ENCODE measurements at places on chromosomes 7 and 10. TPM values are rescaled to one million over a fixed set of nuclear protein-coding genes. Genes with fewer than 3 reads are reported as not detected.

- DNase-seq: no peak
These were observed 5.8 kb upstream of the PDCD4 start for GRCh38 chr10:110865809-110866482.

GRCh38 chr10:133465191-133465949 lies 11.6 kb downstream of the SCART1 start:
- DNase-seq: no peak

- no peak for DNase-seq
These were observed 92.8 kb upstream of the KCND2 start for GRCh38 chr7:120180221-120180620.

DNA sequence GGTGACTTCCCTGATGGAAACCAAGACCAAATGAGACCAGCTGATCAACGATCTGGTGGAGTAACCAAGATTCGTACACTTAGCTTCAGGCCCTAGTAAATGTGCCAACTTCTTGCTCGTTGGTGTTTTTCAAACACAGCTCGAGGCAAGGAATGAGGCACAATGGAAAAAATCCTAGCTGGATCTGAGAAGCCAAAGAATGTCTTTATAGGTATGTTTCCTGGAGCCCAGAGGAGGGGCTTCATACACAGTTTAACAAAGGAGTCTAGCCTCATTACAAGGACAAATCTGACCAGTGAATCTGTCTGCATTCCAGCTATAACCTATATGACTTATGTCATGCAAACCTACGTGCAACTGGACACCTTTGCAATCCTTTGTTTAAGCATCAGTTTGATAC lies 3.7 kb downstream of the COL17A1 start:
- no peak for DNase-seq

DNA sequence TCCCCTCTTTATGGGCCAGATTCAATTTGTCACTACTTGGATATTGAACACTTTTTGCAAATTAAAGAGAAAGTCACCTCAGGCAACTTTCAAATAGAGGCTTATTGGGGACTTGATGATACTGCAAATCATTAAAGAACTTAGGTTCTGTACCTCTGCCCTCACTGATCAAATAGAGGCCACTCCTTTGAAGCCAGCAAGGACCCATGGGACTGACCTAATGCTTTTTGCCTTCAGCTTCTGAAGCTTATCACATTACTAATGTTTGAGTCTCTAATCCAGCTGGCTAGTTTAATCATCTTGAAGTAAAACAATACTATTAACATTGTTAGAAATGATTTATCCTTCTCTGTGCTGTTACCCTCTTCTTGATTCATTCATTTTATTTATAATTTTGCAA lies 93.0 kb upstream of the ZNF800 start:
- no peak for DNase-seq

DNA sequence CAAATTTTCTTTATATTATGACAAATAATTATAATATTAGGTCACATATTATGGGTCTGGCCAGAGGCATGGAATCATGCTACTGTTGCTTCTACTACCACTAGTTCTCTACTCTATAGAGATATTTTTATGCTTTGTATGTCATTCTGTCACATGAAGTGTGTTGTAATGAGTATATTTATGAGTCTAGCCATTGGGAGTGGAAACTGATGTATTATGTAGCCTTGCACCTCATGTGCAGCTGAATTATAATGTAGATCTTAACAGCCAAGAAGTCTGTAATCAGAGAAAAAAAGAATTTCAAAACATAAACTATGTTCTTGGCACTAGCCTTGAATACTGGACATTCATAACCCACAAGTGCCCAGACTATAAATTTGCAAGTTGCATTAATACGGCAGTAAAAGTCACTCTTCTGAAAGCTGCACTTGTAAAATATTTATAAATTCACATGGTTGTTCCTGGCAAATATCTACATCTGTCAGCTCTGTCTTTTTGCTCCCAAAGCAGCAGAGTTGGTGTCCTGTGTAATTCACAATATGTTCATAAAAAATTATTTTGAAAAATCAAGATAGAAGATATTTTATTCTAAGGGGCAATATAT lies 48.6 kb upstream of the SKAP2 start:
- no peak for DNase-seq

GRCh38 chr10:90125456-90126255 lies 424.3 kb downstream of the KIF20B start:
- DNase-seq: no peak

GRCh38 chr7:19102884-19103283 lies 14.6 kb downstream of the TWIST1 start:
- DNase-seq: no peak

DNA sequence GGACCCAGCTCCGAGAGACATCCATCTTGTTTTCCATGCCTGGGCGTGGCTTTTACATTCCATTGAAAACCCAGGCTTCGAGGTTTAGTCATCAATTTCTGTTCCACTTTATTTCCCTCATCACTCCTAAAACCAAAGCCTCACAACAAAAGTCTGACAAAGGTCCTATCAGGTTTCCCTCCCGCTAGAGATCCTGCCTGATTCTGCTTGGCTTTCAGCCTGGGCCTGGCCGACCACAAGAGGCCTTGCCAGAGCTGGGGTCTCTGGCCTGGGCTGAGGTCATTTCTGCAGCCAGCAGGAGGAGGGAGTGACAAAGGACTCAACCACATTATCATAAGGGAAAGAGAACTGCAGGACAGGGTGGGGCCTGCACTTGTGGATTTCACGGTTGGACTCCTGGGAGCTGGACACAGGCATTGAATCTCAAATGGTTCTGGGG lies 167.0 kb downstream of the FANK1 start:
- DNase-seq: no peak

GRCh38 chr7:320297-320696 lies 30.3 kb downstream of the FOXL3 start:
- peak; percentile 66 for DNase-seq

- no peak for DNase-seq
These were observed 1.4 kb downstream of the FBXW4 start for GRCh38 chr10:101693651-101693977.

DNA sequence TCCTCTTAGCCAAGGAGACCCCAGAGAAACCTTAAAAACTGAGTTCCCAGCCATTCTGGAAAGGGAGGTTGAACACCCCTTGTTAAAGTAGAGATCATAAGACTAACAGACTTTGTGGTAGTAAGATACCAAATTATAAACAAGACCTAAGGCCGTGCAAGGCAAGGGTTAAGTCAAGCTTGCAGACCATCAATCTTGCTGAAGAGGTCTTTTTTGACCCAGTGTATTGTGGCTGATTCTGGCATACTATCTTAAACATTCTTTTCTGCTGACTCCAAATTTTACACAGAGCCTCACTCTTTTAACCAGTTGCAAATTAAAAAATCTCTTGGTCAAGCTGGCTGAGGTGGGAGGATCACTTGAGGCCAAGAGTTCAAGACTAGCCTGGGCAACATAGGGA lies 1.2 kb upstream of the TBRG4 start:
- no peak for DNase-seq

GRCh38 chr10:104304927-104305326 lies 33.3 kb downstream of the ITPRIP start:
- DNase-seq: no peak

- DNase-seq: peak; percentile 52
These were observed 8.9 kb upstream of the GPER1 start for GRCh38 chr7:1078985-1079384.

DNA sequence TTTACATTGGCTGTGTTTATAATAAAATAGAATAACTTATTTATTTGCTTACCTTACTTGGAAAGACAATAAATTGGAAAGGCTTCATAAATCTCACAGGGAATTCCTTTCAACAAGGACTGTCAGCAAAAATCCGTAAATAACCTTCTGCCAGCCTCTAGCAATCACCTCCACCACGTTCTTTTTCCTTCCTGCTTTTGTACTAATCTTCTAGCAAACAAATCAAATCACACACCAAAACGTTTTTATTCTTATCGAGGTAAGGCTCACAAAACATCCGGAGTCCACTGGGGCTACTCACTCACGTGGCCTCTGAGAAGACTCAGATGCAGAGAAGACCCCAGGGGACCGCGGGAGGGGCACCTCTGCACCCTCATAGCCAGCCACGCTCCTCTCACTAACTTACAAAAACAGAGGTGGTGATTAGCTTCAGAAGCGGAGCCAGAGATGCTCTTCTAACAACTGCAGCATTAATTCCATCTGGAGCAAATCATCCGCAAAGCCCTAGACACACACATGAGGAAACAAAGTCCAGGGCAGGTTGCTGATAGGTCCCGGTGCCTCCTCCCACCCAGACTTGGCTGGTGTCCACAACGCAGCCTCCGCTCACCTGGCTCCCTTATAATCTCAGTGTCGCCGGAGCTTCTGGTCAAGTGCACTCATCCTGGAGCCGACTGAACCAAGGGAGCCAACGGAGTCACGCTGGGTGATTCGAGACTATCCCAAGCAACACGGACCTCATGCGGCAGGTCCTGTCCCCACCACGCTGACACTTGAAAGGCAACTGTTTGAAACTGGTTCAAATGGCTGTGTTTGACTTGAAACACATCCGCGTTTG lies 22.5 kb downstream of the CTBP2 start:
- DNase-seq: peak; percentile 86

GRCh38 chr7:74183653-74184450 lies 9.7 kb downstream of the EIF4H start:
- DNase-seq: no peak

DNA sequence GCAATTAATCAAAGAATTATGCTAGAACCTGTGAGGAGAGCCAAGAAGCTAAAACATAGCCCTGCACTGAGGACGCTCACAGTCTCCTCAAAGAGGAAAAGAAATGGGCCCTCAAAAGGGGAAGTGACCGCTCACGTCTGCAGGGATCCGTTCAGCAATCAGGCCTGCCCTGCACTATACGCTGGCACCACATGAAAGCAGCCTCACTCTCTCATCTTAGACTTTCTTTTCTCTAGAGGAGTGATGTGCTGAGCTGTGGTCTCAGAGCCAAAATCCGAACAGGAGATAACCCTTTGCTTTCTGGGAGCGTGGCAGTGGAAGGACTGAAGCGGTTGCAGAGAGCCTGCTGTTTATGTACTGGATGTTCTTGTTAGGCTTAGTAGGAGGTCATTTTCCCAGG lies 6.3 kb upstream of the IL2RA start:
- no peak for DNase-seq

DNA sequence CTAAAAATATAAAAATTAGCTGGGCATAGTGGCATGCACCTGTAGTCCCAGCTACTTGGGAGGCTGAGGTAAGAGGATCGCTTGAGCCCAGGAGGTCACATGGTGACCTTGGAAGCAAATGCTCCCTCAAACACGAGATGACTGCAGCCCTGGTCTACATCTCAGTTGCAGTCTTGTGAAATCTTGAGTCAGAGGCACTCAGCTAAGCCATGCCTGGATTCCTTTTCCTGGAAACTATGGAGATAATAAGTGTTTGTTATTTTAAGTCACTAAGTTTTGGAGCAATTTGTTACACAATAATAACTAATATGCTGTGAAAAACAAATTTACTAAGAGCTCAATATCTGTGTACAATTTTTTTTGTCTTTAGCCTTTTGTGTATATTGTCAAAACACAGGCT lies 284.3 kb upstream of the KAT6B start:
- no peak for DNase-seq

GRCh38 chr10:79982362-79982800 lies 33.5 kb upstream of the SFTPD start:
- DNase-seq: no peak

DNA sequence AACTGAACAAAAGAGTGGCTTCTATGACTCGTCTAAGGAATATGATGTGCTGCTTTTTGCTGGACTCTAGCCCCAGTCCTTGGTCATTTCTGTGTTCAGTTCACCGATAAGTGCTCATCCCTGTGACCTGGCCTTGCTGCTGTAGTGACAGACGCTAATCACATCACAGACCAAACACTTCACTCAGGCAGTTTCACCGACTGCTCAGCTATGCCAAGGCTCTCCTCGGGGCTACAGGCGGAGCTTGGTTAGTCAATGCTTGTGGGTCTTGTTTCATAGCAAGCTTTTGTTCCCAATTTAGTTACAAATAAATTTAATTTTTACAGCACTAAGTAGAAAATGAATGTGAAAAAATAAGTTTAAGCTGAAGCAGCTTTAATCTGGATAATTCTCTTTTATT lies 190.8 kb upstream of the PRKCQ start:
- no peak for DNase-seq

Gene SP8
- not detected for total RNA-seq

Gene ANXA8L1
- total RNA-seq: not detected

Gene EPO
- not detected for total RNA-seq

Gene SEMA3D
- 5.4 TPM for total RNA-seq

Gene CAMK2B
- total RNA-seq: 2.2 TPM

Gene VSTM4
- 13.8 TPM for total RNA-seq

Gene SPDYE2
- not detected for total RNA-seq

Gene AGR2
- total RNA-seq: 861 TPM

Gene COL17A1
- 119 TPM for total RNA-seq

All from mucosa of descending colon (tissue), 3 donors.